ENCODE measurements at places on chromosomes 2 and 18.

DNA sequence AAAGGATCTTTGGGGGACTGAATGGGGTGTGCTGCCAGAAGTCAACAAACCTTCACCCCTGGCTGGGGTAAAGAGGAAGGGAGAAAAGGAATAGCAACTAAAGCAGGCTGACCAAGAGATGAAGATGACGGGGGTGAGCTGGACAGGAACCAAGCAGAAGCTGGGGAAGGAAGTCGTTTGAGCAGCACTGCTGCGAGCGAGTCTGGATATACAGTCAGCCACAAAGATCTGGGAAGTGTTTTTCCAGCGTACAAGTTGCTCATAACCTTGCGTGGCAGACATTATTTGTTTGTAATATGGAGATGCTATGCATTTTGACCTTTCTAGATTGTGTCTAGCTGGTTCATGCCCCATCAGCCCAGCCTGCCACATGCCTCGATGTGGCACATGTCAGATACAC, 71.2 kb downstream of the EIF2AK3 start:
- DNase-seq = no peak

DNA sequence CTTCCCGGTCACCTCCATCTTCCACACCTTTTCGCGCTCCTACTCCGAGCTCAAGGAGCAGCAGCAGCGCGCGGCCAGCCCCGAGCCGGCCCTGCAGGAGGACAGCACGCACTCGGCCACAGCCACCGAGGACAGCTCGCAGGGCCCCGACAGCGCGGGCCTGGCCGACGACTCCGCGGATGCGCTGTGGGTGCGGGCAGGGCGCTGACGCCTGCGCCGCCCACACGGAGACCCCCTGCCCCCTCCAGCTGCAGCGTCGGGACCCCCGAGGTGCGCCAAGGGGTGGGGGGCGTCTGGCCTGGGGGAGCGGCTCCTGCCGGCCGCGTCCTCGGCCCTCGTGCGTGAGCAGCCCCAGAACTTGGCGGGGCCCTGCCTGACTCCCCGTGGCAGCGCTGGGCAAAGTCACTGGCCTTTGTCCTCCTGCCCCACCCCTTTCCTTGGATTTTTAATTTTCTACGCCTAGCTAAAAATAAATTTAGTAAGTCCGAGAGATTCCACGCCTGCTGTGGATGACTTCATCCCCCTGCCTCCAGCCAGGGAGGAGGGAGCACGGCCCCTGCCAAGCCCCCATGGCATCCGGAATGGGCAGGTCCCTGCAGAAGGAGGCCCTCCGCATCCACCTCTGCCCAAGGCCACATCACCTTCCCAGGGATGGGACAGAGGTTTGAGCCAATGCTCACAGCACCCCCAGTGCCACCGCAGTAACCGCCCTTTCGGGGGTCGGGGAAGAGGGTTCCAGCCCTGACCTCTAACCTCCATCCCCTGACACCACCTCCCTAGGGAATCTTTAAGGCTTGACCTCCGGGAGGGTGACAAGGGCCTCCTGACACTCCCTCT, 51.6 kb downstream of the SLC66A2 start:
- no peak for DNase-seq

DNA sequence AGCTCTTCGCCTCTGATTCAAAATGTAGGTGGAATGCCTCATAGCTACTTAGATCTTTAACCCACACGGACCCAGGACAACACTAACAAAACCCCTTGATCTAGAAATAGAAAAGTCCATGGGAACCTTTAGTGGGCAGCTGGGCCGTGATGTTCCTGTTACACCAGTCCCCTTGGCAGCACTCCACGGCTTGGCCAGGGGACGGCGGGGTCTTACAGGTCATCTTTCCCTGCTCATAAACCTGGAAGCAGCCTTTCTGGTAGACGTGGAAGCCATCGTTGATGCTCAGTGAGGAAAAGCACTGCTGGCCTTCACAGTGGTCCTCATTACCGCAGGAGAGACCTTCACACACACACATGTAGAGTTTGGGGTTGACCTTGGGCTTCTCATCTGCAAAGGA, 95.9 kb downstream of the ACVR1 start:
- no peak for DNase-seq

- no peak for DNase-seq
These were observed 7.5 kb upstream of the MTA3 start for GRCh38 chr2:42560899-42561298.

- DNase-seq = no peak
These were observed 247.7 kb downstream of the ZNF385B start for GRCh38 chr2:179613701-179614100.

- DNase-seq = no peak
These were observed 144.7 kb downstream of the BABAM2 start for GRCh38 chr2:28035163-28035690.

- DNase-seq = no peak
These were observed 11.5 kb upstream of the ST8SIA5 start for GRCh38 chr18:46768166-46768921.

- no peak for DNase-seq
These were observed 24.8 kb upstream of the SCN7A start for GRCh38 chr2:166518634-166519390.

DNA sequence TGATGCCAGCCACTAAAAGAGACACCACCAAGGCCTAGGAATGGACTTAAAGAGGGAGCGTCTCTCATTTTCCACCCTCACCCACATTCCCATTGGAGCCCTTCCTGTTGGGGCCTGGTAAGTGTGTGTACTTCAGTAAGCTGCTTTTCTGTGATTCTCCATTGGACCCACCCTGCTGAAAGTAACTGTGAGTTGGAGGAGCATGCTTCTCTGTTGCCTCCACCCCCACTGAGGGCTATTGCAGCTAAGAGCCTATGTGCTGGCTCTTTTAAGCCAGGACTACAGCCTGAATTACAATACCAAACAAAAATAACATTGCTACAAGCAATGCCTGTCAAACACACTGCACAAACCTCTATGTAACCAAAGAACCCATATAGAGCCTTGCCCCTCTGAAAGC, 81.1 kb downstream of the TRABD2A start:
- DNase-seq = no peak

DNA sequence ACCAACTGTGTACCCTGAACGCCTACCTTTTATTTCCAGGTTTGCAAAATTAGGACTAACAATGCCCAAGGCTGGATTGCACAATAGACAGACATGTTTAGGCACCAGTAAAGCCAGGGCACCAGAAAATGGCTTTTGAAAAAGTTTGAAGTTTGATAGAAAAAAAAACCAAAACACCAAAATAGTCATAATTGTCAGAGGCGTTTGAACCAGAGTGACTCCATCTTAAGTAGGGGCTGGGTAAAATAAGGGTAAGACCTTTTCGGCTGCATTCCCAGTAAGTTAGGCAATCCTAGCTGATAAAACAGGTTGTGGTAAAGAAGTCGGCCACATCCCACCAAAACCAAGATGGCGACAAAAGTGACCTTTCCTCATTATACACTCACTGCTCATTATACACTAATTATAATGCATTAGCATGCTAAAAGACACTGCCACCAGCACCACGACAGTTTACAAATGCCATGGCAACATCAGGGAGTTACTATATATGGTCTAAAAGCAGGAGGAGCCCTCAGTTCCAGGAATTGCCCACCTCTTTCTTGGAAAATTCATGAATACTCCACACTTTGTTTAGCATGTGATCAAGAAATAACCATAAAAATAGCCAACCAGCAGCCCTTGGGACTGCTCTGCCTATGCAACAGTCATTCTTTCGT, 105.1 kb upstream of the MSH2 start:
- DNase-seq = no peak

DNA sequence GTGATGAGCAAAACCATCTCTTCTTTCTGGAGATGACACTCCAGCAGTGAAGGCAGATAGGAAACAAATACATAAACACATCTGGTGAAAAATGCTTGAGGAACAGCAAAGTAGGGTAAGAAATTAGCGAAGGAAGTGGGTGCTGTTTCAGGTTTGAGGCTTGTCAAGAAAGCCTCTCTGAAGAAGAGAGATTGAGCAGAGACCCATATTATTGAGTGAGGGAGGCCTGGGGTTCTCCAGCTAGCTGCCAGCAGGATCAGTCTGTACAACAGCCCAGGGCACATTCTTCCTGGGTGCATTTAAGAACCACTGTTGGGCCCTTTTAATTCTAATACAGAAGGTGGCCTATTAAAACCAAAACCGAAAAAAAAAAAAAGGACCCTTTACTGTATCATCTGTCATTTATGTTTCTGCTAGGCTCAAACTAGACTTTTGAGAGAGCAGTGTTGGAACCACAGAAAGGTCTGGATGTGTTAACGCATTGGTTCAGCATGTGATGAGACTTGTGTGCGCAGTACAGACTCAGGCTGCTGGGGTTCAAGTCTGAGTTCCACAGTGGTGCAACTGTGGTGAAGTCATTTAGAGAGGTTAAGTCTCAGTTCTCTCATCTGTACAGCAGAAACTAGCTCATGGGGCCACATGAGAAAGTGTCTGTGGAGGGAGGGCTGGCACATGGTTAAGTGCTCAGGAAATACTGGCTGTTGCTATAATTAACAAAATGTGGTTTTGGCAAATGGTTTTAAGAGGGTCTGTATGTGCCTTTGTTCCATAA, 28.9 kb downstream of the MGAT5 start:
- peak; percentile 72 for DNase-seq

GRCh38 chr2:186328838-186329237, 157.2 kb upstream of the ZC3H15 start:
- no peak for DNase-seq

DNA sequence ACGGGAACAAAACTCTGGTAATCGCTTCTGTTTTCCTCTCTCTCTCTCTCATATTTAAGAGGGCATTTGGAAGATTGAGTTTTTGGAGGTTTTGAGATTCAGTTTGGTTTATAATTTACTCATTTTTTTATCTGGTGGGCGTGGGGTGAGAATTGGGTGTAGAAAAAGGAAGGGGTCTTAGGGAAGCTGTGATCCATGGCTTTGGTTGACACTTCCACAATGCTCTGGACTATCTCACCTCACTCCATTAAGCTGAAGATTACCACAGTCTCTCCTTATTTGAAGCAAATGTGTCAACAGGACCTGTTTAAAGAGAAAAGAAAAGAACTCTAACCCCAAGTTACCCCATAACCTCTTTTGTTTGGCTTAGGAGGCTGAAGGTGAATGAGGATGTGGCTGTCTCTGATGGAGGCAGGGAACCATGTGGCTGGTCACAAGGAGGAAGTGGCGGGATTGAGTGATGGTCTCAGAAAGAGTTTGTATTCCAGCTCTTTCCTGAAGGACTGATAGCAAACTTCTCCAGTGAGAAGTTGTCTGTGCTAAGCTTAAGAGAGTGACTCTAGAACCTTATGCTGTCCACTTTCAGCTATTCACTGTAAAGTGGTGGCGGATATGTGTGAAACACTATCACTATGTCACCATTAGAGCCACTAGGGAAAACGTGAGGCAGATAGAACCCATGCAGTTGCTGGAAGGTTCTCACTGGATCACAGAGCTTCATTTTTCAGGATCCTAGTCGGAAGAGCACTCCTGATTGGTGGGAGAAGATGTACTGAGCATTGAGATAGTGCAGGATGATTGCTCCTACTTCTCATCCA, 934 bp downstream of the ZNF804A start:
- DNase-seq = no peak

- DNase-seq = no peak
These were observed 78.8 kb upstream of the PELI1 start for GRCh38 chr2:64223055-64223454.

- DNase-seq = no peak
These were observed 573.2 kb downstream of the ZEB2 start for GRCh38 chr2:143946436-143947391.

GRCh38 chr2:6845312-6845711, 20.4 kb downstream of the CMPK2 start:
- DNase-seq = no peak

DNA sequence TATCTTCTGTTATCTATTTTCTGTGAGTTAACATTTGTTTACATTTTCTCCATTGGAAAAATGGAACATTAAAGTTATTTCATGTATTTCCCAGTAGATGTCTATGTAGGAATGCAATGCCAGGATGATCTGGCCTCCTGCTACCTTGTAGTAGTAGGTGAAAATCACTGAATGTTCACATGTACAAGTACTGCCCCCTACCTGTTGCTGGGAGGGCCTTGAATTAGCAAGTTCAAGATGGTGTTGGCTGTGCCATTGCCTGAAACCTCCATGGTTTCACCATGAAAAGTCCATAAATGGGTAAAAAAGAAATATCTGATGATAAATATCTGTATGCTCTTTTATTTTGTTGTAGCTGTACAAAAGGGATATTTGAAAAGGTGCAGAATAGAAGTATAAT, 30.7 kb downstream of the XRCC5 start:
- DNase-seq = no peak

DNA sequence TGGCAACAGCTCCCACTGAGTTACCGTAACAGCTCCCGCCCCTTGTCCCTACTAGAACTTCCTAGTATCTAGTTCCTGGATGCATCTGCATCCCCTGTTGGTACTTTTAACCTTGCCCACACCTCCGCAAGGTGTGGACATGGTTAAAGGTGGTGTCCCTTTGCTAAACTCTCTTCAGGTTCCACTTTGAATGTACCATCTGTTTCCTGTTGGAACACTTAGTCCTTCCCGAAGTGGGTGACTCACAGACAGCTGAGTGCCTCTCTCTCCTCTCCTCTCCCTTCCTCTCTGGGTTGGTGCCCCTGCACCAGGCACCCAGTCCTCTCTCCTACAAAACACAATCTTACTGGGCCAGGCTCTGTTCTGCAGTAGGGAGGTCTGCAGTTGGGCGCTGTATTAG, 19.6 kb upstream of the REL start:
- no peak for DNase-seq

DNA sequence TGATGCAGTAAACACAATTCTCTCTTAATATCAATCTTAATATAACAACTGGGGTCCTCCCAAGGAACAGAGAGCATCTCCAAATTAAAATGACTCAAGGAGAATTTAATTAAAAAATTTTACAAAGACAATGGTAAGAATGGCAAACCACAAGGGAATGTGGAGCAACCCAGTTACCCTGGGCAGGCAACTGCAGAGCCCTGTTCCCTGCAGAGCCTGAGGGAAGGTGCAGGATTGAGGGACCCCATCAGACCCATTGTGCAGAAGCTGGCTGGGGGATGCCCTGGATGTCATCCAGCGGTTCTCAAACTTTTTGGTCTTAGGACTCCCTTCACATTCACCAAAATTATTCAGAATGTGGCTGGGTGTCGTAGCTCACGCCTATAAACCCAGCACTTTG, 262.8 kb downstream of the FBXO15 start:
- no peak for DNase-seq

DNA sequence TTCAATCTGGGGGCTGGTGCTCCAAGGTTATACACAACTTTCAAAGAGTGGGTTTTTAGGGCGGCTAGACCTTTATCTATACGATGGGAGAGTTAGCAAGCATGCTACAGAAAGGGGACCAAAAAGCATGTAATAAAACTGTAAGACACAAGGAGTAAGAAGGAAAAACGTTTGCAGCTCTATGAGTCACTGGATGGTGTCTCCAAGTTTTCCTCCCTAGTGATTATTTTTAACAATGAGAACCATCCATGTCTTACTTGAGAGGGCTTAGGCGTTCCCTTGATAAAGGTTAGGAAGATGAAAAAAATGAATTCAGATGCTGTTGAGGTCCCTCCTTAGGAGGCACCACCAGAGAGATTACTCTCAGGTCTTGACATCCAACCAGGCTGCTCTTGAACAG, 75.9 kb downstream of the HRH4 start:
- DNase-seq = no peak

All from GM06990 (cell line).